ENCODE measurements at places on chromosomes 3 and 15. TPM values are rescaled to one million over a fixed set of nuclear protein-coding genes. Genes with fewer than 3 reads are reported as not detected.

The DISP2 gene
- 0.23 TPM for total RNA-seq

The DCP1A gene
- 43.5 TPM for total RNA-seq

DNA sequence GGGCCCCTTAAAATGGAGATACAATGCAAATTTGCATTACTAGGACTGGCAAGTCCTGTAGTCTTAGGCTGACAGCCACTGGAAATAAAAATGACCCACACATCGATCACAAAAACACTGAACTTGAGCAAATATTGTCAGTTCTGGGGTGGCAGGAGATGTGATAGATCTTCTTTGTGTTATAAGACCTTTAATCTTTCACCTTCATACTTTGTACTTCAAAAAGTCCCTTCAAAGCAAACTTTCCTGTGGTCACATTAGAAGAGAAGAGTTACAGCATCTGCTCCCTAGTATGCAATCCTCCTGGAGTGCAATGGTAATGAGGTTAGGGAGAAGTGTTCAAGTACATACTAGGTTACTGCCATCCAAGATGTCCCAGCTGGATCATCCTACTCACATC, 149.4 kb upstream of the KCNMB2 start:
- no peak for DNase-seq
- H3K4me1 ChIP-seq = no peaks in the 10 kb centered on the region
- H3K27me3 ChIP-seq = no peaks in the 10 kb centered on the region
- H3K36me3 ChIP-seq = no peaks in the 10 kb centered on the region

The CLDN16 gene
- total RNA-seq = not detected

The ACTL6A gene
- total RNA-seq = 56.9 TPM

DNA sequence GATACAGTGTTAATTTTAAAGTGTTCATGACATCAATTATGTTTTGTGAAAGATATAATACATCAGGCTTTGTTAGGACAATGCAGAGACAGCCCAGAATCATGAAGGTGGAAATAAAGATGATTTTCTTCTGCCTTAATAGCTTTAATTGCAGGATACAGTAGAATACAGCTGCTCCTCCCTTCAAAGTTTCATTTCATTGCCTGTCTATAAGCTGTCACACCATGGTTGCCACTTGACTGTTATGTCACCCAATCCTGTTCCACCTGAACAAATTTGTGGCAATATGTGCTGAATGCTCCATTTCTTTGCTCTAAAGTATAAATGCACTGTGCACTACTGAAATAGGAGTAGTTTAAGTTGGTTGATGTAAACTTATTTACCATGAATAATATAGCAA, 537.8 kb upstream of the ROBO2 start:
- H3K27me3 ChIP-seq = no peaks in the 10 kb centered on the region
- no peak overlapping the region for H3K27ac ChIP-seq
- DNase-seq = no peak
- no peak overlapping the region for H3K4me3 ChIP-seq
- H3K4me1 ChIP-seq = no peaks in the 10 kb centered on the region

GRCh38 chr15:63476229-63476632, 28.2 kb upstream of the USP3 start:
- no peaks in the 10 kb centered on the region for H3K27me3 ChIP-seq
- H3K4me3 ChIP-seq = no peak overlapping the region

The SEMA6D gene
- total RNA-seq = not detected
